ENCODE measurements at places on chromosomes 12 and 14.

- no peak for DNase-seq
Measured at GRCh38 chr14:93054876-93055275, 60.8 kb downstream of the ITPK1 start.

DNA sequence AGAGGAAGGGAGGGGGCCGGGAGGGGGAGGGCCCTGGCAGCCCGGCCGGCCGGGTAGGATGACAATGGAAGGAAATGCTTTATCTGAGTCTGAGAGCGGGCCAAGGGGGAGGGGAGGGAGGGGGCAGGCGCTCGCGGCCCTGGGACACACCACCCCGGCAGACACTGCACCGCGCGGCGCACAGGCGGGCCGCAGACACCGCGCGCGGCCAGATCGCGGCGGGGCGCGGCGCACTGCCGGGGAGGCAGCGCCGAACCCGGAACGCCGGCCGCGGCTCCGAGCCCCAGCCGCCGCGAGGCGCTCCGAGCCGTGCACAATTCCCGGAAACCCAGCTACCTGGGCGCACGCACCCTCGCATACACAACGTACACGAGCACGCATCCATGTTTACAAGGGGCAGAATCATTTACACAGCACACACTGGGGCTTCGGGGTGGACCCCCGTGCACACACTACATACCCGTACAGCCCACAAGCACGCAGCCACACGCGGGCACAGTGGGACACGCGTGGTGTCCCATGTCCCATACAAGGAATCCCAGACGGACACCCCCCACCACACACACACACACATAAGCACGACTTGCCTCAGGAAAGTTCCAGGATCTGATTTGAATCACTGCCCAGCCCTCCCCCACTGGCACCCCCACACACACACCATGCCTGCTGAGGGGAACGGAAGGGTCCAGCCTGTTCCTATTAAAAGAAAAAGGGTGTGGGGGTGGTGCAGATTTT lies at the start of gene HDAC7:
Gene HDAC7 (minus strand): TSS at position 8 of the 735 bp plus-strand sequence. CDS start 118 bp downstream, outside the sequence.
- peak; percentile 94 for DNase-seq

DNA sequence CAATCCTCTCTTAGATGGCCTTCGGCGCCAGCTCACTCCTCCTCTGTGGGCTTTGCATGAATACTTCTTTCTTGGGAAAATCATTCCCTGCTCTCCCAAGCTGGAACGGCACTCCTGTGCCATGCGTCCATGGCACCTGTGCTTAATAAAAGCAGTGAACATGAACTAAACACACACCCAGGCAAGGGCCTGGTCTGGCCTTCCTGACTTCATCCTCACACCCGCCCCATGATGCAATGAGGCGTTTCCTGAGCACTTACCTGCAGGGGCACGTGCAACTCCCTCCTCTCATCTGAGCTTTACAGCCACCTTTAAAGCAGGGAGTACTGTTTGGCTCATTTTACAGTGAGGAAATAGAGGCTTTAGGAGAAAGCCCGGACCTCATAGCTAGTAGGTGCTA lies 219.8 kb downstream of the SLC41A2 start:
- DNase-seq = no peak

DNA sequence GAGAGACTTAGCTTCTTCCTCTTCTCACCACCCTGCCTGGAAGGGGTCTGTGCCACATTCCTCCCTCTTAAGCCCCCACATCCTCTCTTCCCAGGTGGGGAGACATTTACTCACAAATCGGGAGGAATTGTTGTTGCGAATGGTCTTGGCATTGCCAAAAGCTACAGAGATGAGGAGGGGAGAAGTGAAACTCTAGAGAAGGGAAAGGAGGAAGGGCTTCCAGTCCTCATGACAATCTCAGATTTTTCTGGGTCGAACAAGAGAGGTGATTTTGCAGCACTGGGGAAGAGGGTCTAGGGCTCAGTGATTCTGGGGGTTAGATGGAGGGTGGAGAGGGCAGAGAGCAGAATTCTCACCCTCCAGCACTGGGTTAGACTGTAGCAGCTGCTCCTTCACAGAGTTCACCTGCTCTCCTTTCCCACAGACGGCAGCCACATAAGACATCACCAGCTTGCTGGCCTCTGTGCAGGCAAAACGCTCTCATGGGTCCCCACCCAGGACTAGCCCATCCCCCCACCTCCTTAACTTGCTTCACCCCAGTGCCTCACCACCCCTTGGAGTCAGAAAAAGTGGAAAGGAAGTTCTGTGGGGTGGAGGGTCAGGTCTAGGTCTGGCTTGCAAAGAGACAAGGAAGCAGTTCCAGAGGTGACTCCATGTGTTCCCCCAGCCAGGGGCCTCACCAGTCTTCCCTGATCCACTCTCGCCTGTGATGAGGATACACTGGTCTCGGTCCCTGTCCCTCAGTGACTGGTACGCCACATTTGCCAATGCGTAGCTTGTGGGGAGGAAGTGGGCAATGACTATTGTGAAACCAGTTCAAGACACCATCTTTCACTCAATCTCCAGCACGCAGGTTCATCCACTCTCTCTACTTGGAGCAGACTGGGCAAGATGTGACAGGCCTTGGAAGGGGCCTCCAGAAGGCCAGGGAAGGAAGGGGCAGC lies 2.7 kb downstream of the MYO1A start:
- DNase-seq = no peak

GRCh38 chr12:49932023-49932422 lies 18.5 kb upstream of the AQP2 start:
- no peak for DNase-seq

- peak; percentile 41 for DNase-seq
Measured at GRCh38 chr12:88362439-88362838, 217.8 kb downstream of the KITLG start.

DNA sequence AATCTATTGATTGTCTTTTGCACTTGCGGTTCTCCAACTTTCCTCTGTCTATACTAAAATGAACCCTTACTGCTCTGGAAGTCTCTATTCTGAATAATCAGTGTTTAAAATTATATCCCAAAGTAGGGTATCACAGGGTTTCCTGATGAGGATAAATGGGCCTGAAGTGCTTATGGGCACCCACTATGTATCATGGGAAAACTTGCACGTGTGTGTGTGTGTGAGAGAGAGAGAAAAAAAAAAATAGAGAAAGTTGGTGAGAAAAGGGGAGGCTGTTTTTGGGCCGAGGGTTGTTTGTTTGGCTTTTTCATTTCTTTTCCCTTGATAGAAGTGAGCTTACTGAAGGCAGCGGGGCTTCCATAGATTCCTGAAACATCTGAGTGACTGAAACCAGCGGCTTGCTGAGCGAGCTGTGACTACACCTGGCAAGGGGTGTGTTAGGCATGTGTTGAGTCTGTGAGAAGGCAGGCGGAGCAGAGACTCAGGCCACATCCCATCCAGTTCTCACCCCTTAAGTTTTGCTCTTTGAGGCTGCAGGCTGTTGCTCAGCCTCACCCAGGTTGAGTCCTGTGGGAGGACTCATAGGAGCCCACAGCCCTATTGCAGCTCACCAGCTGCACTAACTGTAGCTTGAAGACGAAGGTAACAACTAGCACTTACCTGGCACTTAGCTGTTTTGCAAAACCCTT lies 17.2 kb downstream of the PPFIBP1 start:
- peak; percentile 32 for DNase-seq

- DNase-seq = no peak
Measured at GRCh38 chr12:88775742-88776151, 195.5 kb upstream of the KITLG start.

Data from astrocyte of the hippocampus (primary cell).